ENCODE measurements at places on chromosomes 3 and 15. TPM values are rescaled to one million over a fixed set of nuclear protein-coding genes. Genes with fewer than 3 reads are reported as not detected.

DNA sequence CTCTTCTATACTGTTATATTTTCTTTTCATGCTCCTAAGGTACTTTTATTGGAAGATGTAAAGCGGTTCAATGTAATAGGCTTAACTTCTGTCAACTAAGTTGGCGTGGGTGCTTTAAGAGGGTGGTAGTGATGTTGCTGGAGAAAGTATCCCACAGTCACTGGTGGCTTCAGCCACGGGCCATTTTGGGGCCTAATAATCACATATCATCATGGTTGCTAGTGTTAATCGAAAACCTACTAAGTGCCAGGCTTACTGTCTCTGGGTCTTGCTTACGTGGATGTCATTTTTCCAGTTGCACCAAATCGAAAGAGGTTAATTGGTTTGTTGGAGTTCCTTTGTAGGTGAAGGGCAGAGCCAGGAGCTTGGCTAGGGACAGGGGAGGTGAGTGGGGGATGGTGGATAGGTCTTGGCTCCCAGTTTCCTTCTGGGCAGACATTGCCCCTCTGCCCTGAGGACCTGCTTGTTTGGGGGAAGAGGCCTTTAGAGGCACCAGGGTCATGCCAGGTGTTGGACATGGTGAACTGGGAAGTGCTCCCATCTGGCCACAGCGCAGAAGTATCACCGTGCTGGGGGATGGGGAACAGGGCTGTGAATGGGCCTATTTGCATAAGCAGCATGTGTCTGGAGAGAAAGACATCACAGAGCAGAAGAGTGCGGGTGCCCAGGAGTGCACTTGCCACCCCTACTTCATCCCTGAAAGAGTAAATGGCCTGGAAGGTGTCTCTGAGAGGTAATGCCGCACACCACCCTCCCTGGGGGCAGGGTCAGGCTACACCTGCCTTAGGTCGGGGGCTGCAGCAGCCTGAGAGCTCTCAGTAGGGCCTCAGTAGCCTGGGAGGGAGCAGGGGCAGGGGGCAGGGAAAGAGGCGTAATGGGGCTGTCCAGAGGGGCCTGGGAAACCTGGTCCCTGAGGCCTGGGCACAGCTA is 62.4 kb upstream of the POLG start:
- H3K36me3 ChIP-seq: no peaks in the 10 kb centered on the region
- H3K27me3 ChIP-seq: peaks cover 69% of the 10 kb centered on the region
- no peak for DNase-seq

- H3K36me3 ChIP-seq: no peaks in the 10 kb centered on the region
- H3K27ac ChIP-seq: no peak overlapping the region
- H3K27me3 ChIP-seq: no peaks in the 10 kb centered on the region
- H3K4me3 ChIP-seq: peak overlapping the region; percentile 81
- no peak for DNase-seq
Measured at GRCh38 chr3:38347421-38348200, 1.0 kb downstream of the XYLB start.

- DNase-seq: peak; percentile 10
- H3K4me1 ChIP-seq: no peaks in the 10 kb centered on the region
- no peak overlapping the region for H3K4me3 ChIP-seq
- no peaks in the 10 kb centered on the region for H3K36me3 ChIP-seq
Measured at GRCh38 chr3:181006541-181006940, 17.0 kb upstream of the DNAJC19 start.

ACTC1 gene
- 21.4 TPM for total RNA-seq

Measured in GM23248 (cell line).